Brain pericyte (primary cell): ENCODE measurements at places on chromosomes 13 and 19.

DNA sequence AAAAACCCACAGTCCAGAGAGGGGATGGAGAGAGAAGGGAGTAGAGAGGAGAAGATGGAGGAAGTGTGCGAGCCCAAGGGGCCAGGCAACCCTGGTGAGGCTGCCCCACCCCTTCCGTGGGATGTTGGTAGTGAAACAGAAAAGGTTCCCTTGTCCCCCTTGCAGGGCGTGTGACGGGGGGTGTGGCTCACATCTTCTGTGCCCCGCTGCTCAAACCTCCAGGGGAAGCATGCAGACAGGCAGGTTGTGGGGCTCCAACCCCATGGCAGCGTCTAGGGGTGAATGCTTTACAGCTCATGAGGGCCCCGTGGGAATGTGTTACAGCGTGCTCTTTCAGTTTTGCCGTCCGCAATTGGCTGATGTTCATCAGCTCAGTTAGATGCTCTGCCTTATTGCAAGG, 14.7 kb upstream of the EVI5L start:
- DNase-seq = no peak

DNA sequence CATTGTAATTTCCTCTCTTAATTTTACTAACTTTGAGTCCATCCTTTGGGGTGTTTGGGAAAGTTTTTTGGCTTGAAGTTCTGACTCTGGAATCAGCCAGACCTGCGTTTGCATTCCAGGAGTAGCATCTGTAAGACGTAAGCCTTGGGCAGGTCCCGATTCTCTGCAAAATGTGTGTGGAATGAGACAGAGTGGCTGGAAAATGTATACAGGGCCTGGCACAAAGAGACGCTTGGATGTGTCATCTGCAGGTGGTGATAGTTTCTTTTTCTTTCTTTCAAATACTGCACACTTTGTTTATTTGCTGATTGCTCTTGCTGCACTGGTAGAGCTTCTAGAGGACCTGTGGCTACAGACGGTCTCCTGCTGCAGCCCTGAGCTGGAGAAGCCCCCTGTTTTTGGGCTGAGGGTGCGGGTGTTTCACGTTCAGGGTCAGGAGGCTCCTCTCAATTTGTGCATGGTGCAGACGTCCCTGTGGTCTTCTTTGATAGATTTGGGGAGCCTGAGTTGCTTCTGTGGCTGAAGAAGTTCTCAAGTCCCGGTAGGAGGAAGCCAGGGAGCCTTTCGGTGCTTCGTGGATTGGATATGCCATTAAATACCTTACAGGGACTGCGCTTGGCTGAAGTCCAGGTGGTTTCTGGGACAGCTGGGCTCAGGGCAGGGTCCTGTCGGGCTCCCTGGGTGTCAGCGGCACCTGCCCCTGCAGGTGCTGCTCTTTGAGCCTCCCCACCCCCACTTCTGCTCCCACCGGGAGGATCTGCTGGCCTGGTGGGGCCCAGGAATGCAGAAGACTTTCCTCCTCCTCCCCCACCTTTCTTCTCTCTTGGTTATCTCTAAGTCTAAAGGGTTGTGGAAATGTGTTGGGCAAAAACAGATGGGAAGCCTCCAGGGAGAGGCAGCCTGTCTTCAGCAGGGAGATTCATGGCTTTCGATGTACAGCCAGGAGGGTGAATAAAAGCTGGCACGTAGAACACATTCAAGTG, 44.0 kb upstream of the GAS6 start:
- DNase-seq = no peak

GRCh38 chr19:8451377-8451776, 6.6 kb downstream of the HNRNPM start:
- DNase-seq = no peak

DNA sequence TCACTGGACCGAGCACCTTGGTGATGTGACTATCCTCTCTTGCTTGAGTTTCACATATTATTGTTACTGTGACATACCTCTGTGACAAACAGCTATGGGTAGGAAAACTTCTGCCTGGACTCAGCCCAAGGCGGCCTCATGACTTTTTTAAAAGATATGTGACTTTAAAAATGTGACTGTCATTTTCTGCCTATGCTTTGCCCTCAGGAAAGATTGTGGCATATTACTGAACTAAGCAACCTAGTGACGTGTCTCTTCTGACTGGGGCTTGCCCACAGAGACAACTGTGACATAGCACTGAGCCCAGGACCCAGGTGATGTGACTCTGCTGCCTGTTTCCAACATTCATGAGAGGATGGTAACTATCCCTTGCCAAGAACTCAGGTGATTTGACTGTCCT, 84.8 kb downstream of the ZNF728 start:
- no peak for DNase-seq

DNA sequence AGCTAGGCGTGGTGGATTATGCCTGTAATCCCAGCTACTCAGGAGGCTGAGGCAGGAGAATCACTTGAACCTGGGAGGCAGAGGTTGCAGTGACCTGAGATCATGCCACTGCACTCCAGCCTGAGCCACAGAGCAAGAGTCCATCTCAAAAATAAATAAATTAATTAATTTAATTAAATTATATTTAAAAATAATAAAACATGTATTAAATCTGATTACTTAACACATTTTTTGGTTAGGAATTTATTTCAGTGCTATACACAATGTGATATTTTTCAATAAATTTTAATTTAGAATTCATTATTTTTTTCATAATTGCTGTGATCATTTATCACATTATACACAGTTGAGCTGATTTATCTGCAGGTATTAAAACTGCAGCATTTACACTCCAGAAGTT, 1101.5 kb upstream of the MIR17HG start:
- DNase-seq = no peak

DNA sequence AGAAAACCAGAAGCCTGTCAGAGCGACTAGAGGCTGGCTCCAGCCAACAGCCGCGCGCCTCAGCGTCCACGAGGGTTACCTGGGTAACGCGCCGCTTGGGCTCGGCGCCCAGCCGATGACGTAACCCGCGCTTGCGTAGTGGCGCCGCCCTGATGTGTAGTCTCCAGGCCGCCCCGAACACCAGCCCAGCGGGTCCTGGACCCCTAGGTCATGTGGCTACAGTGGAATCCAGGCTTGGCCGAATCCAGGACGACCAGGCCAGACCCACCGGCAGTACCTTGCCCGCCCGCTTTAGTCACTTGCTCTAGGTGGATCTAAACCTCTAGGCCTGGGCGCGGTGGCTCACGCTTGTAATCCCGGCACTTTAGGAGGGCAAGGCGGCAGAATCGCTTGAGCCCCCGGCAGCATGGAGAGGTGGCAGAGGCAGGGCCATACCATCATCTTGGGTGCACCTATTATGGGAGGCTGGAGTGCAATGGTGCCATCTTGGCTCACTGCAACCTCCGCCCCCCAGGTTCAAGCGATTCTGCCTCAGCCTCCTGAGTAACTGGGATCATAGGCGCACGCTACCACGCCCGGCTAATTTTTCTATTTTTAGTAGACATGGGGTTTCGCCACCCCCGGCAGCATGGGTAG, 7.2 kb upstream of the ZNF606 start:
- peak; percentile 41 for DNase-seq

GRCh38 chr13:113544071-113544891, 40.3 kb upstream of the TFDP1 start:
- DNase-seq = no peak
